ENCODE measurements at places on chromosomes 11 and 22. TPM values are rescaled to one million over a fixed set of nuclear protein-coding genes. Genes with fewer than 3 reads are reported as not detected.

FAM111B gene
- 45.1 TPM for total RNA-seq

GGTLC2 gene
- not detected for total RNA-seq

IL18BP gene
- 21.2 TPM for total RNA-seq

KRTAP5-11 gene
- total RNA-seq: not detected

ZNF408 gene
- total RNA-seq: 18.9 TPM

PLEKHA7 gene
- 1.2 TPM for total RNA-seq

CADM1 gene
- 1.2 TPM for total RNA-seq

APOBEC3C gene
- 124 TPM for total RNA-seq

CST6 gene
- not detected for total RNA-seq

VPS11 gene
- total RNA-seq: 46.2 TPM

GLYAT gene
- not detected for total RNA-seq

SLC1A2 gene
- total RNA-seq: not detected

OR51I1 gene
- not detected for total RNA-seq

OR51B2 gene
- not detected for total RNA-seq

TRIM22 gene
- total RNA-seq: 369 TPM
